ENCODE measurements at places on chromosomes 13 and 19.

DNA sequence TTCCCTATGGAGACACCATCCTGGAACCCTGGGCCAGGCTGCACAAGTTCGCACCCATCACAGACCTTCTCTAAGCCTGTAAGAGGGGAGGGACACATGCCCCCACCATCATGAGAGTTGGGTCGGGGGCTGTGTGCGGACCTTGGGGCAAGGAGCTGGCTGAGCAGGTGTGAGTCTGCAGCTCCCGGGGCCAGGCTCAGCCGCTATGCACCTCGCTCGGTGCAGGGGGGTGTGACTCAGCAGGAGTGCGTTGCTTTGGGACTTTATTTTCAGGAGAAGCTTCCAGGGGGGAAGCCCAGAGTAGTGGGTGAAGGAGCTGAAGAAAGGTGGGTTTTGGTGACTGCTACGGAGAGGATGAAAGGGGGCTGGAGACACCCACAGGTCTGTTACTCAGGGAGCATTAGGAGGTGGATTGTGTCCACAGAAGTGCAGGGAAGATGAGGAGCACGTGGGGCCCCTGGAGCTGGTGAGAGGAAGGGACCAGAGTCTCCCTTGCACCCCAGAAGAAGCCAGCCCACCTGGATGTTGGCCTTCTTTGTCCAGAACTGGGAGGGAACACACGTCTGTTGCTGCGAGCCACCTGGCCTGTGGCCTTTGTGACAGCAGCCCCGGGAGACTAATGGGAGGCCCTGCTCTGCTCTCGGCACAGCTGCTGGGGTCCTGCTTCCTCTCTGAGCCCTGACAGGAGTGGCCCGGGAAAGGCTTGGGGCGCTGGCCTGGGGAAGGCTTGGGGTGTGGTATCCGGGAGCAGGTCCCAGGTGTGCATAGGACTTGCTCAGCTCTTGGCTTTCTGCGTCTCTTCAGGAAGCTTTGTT lies 162.6 kb downstream of the TEX29 start:
- no peak for DNase-seq

GRCh38 chr13:98181111-98181815 lies 4.2 kb upstream of the RNF113B start:
- no peak for DNase-seq

GRCh38 chr13:102907016-102907756 lies 61.4 kb downstream of the ERCC5 start:
- no peak for DNase-seq

- no peak for DNase-seq
These were observed 1.7 kb downstream of the GAPDHS start for GRCh38 chr19:35534803-35535480.

- DNase-seq: peak; percentile 98
These were observed 128.6 kb downstream of the USP12 start for GRCh38 chr13:27043013-27043412.

DNA sequence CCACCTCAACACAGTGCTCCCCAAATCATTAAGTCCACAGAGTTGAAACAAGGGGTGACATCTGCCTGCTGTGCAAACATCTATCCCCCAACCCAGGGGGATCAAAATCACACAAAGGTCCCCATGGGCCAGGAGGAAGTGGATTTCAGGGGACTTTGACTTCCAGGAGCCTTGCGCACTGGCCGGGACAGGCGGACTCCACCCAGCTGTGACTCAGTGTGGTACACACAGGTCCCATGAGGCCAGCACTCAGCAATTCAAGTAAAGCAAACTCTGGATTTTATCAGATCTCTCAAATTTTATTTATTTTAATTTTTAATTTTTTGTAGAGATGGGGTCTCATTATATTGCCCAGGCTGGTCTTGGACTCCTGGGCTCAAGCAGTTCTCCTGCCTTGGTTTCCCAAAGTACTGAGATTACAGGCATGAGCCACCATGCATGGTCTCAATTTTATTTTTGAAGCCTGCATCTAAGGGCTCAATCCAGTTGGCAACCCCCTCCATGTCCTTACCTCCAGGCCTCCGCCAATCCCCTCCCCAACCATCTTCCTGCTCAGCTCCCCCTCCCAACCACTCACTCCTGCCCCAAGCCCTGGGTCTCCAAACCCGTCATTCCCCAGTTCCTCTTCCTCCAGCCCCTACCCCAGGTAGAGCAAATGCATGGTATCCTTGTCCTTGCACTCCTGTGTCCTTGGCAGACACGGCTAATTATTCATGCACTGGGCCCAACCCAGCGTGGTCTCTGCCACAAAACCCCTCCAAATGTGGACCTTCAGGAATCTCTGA lies 18.2 kb downstream of the ARHGAP33 start:
- DNase-seq: no peak

GRCh38 chr13:43089912-43090498 lies 66.6 kb downstream of the DNAJC15 start:
- DNase-seq: no peak
